ENCODE measurements at places on chromosomes 2 and 18.

GRCh38 chr18:49464718-49465598 lies 4.5 kb upstream of the DYM start:
- no peak for DNase-seq

DNA sequence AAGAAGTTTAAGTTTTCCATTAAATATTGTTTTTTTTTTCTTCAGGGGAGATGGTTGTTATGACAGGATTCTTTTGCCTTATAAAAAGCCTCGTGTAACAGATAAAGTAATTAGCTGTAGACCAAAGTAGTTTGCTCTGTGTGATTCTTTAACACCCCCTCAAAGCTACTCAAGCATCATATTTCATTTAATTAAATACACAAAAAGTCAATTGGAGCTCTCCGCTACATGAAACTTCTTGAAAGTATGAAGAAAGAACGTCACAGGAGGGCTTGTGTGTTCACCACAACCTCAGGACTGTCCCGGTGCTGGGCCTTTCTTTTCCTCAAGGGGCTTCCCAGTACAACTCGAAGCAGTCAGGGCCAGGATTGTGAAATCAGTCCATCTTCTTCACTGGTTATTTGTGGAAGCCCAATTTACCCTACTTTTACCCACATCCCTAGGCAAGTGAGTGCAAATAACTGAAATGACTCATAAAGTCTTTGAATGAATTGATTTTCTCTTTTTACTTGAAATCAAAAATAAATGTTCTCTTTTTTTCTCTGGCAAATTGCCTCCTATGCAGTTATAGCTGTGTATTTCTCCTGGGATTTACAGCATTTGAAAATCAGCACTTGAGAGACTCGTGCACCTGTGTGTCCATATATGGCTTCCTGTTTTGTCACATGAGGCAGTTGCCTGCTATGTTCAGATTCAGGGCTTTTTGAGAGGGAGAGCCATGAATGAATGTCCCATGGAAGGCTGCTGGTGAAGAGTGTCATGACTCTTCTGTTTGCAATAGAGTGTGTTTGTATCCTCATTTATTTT lies 48.6 kb downstream of the LINC00305 start:
- DNase-seq, result peak; percentile 62

GRCh38 chr2:71609441-71609840 lies 156.1 kb downstream of the DYSF start:
- no peak for DNase-seq

GRCh38 chr2:108911807-108912628 lies 77.0 kb downstream of the EDAR start:
- DNase-seq, result no peak

DNA sequence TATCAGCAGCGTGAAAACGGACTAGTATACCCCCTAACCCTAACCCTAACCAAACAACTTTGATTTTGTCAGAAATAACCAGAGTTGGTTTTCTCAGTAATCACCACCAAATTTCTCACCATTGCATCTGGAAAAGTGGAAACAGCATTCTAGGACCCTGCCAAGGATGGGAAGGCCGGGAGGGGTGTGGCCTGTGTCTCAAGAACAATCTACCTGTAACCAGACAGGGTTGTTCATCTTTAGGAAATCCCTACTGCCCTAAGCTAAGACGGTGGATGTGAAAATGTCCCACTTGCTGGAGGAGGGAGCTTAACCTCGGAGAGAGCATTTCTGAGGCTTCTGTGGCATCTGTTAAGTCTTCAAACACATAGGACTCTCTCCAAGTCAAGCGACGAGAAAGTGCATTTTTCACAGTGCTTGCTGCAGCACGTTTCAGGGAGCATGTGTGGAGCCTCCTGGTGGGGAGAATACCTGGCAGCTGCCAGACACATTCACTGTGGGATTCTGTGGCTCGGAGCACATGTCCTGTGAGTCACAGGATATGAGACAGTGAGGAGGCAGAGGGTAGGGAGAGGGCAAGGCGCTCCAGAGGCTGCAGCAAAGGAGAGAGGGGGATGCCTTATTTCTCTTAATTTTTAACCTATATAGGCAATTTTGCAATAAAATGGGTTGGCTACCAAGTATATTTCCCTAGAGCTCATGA lies 207.5 kb downstream of the SPP2 start:
- no peak for DNase-seq

DNA sequence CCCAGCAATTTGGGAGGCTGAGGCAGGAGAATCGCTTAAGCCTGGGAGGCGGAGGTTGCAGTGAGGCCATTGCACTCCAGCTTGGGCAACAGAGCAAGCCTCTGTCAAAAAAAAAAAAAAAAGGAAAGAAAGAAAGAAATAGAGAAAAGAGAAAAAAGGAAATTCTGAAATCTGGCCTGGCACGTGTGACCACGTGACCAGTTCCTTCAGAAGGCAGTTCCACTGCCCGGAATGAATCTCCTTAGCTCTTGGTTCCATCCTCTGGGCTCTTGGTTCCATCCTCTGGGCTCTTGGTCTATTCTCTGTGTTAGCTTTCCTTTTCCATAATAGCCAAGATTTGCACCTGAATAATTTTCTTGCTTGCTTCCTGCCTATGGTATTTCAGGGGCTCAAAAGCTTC lies 5.3 kb upstream of the POMC start:
- no peak for DNase-seq

GRCh38 chr2:104734937-104735586 lies 118.9 kb upstream of the POU3F3 start:
- no peak for DNase-seq

GRCh38 chr2:109703077-109703476 lies 88.9 kb downstream of the SOWAHC start:
- no peak for DNase-seq

GRCh38 chr2:428591-428990 lies 140.7 kb upstream of the ALKAL2 start:
- no peak for DNase-seq

- no peak for DNase-seq
These were observed 46.1 kb downstream of the SERTAD2 start for GRCh38 chr2:64607381-64608304.

- DNase-seq, result no peak
These were observed 99.5 kb downstream of the MYCN start for GRCh38 chr2:16039823-16040222.

- DNase-seq, result no peak
These were observed 945 bp downstream of the HAT1 start for GRCh38 chr2:171923206-171923605.

DNA sequence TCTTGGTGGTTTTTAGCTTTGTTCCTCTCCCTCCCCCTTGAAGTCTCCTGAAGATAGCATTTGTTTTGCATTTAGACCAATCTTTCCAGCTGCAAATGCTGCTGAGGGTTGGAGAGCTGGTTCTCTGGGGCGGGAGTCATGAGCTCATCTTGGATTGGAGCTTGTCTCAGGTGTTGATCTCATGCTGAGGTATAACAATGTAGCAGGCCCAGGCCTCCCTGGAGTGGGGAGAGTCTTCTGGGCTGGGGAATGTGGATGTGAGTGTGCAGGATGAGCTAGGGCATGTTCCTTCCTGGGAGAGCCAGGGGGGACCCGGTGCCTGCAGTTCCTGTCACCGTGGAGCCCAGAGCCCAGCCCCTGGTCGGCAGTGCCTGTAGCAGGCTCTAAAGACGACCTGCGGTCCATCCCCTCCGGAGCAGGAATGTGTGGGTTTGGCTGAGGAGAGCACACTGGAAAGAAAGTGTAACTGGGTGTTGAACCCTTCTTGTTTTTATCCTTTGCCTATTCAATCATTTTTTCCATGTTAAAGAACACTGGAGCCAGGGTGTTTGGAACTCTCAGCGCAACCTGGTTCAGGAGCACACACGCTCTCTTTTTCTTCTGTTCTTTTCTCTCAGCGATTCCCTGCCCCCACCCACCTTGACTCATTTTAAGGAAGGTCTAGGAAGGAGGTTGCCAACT lies 2.7 kb downstream of the ZNF532 start:
- no peak for DNase-seq

DNA sequence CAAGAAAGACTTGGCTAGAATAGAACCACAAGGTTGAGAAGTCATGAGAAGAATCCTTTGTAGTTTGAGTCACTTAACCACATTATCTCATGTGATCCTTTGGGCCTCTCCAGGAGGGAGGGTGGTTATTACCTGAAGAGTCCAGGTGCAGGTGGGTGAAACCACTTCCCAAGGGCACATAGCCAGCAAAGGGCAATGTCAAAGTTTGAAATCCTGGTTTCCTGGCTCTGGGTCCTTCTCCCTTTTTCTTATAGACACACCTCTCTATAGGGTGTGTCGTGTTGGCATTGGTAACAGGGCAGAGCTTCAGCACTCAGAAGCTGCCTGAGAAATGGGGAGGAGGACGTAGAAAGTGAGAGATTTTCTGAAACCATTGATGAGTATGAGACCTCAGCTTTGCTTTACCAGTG lies 137.9 kb downstream of the MGAT5 start:
- peak; percentile 74 for DNase-seq

- DNase-seq, result no peak
These were observed 65.0 kb downstream of the BABAM2 start for GRCh38 chr2:27955384-27956161.

DNA sequence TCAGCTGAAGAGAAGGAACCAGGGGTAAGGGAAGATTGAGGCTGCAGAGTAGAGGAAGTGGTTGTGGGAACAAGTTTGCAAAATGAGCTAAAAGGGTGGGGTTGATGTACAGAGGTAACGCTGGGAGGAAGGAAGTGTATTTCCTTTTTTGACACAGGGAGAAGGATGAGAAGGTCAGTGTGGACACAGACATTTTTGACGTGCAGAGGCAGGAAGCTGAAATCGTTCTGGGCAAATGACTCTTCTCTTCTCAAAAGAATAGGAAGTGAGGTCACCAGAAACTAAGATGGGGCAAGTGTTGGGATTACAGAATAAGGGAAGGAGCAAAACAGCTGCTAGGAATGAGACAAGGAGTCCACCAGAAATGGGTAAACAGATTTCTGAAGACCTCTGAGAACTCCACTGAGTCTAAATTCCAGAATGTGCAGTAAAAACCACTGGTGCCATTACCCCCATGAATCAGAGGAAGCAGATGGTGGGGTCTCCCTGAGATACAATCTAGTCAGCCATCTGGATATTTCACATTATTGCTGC lies 20.0 kb upstream of the RNF149 start:
- no peak for DNase-seq

DNA sequence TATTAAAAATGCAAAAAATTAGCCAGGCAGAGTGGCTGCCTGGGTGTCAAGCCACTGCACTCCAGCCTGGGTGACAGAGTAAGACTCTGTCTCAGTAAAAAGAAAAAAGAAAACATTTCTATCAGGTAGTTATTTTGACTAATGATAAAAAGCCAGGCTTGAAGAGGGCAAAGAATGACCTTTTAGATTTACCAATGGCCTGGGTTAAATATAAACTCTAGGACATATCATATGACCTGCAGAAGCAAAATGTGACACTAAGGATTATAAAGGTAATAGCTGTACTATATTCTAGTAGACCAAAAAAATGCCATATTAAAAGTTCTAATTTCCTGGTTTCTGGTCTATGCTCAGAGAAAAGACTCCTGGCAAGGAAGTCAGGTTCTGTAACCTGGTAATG lies 16.1 kb upstream of the STAMBP start:
- no peak for DNase-seq

DNA sequence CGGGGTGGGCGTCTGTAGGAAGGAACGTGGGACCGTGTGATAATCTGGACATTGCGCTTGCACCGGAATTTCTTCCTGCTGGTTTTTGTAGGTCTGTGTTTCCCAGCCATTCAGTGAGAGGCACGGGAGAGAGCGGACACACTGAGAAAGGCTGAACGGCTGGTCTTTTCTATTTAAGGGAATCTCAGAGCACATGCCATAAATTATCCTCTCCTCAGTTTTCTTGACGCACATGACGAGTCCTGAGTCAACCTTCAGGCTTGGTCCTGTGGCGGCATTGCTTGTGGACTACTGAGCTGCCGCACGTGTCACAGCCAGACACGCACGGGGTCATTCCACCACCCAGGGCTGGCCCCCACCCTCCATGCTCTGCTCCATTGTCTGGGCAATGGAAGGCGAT lies 519.3 kb upstream of the ID2 start:
- no peak for DNase-seq

GRCh38 chr2:67626656-67627055 lies 229.5 kb downstream of the ETAA1 start:
- DNase-seq, result no peak

- no peak for DNase-seq
These were observed 90.5 kb downstream of the LRATD1 start for GRCh38 chr2:14722904-14723570.

- no peak for DNase-seq
These were observed 7.5 kb upstream of the SCN1A start for GRCh38 chr2:166135152-166135848.

- DNase-seq, result no peak
These were observed 137.7 kb downstream of the EN1 start for GRCh38 chr2:118709786-118710185.

- no peak for DNase-seq
These were observed 1.0 kb downstream of the HDLBP start for GRCh38 chr2:241314226-241315092.

DNA sequence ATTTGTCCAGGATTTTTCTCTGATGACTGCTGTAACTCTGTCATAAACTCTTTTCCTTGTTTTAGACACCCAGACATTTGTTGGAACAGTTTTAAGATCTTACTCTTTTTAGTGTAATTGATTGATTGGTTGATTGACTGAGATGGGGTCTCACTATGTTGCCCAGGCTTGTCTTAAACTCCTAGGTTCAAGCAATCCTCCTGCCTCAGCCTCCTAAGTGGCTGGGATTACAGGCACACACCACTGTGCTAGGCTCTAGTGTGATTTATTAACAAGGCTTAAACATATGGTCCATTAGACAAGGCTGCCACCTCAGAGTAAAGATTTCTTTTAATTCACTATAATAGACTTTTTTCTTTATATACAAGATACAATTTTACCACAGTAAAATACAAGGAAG lies 2.0 kb downstream of the PAIP2B start:
- no peak for DNase-seq

DNA sequence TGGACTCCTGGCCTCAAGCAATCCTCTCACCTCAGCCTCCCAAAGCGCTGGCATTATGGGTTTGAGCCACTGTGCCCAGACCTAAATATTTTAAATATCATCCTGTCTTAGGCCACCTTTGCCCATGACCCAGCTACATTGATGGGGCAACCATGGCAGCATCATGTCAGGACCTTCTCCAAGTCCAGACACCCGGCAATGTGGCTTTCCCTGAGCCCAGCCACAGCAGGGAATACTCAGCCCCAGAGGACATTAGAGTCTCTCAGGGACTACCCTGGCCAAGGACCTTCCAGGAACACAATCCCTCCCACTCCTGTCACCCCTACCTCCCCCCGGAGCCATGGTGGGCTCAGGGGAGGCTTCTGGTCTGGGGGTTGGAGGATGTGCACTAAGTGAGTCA lies 72.8 kb downstream of the SMAD7 start:
- DNase-seq, result no peak

GRCh38 chr2:204776781-204777559 lies 231.7 kb downstream of the PARD3B start:
- DNase-seq, result no peak

- DNase-seq, result no peak
These were observed 19.6 kb upstream of the SERPINB11 start for GRCh38 chr18:63683152-63683551.

DNA sequence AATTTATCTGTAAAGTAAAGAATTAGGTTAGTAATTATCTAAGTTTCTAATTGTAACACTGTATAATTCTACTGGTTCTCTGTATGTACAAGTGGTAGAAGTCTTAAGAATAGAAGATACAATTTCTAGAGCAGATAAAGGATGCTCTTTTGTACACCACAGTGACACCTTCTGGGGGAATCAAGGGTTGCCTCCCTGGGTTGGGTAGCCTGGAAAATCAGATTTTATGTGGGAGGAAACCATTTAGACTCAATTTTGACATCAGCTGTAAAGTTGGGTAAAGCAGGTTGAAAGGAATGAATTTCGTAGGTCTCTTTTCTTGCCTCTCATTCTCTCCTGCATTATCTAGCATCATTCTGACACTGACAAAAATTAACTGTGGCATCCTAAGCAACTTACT lies 354.8 kb downstream of the DCC start:
- no peak for DNase-seq

Measured in NCI-H1105 treated with DMSO at 0.1 percent for 48 hours (cell line).